A549 treated with AZD2906 at 1 μM for 4 hours (cell line): ENCODE measurements at places on chromosomes 7 and 10. TPM values are rescaled to one million over a fixed set of nuclear protein-coding genes. Genes with fewer than 3 reads are reported as not detected.

The C7orf33 gene
- total RNA-seq = not detected in 5 replicates

The TMEM236 gene
- 0.03 to 0.07 TPM (median 0.05 TPM) in 5 replicates for total RNA-seq

The INHBA gene
- total RNA-seq = 0.23 to 0.66 TPM (median 0.41 TPM) in 5 replicates

The LSM8 gene
- 36.2 to 48.9 TPM (median 41.5 TPM) in 5 replicates for total RNA-seq

The OGDHL gene
- total RNA-seq = 0.46 to 0.59 TPM (median 0.47 TPM) in 5 replicates

The EIF5AL1 gene
- 2.0 to 3.1 TPM (median 2.5 TPM) in 5 replicates for total RNA-seq
